ENCODE measurements at places on chromosomes 6 and 20.

DNA sequence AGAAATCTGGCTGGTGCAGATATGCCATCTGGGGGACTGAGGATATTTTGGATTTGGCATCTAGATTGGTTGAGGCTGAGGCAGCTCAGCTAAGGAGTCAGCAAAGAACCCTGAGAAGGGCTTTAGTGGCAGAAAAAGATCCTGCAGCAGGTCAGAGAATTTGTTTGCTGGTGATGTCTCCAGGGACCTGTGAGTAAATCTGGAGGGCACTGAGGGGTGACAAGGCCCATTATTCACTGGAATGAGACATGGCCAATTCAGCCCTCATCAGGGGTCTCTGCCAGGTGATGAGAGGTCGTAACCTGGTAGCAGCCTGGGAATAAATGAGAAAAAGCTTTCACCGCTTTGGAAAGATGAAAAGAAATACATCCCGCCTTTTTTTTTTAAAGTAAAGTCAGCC lies 118.3 kb upstream of the FBXL4 start:
- no peak for DNase-seq

DNA sequence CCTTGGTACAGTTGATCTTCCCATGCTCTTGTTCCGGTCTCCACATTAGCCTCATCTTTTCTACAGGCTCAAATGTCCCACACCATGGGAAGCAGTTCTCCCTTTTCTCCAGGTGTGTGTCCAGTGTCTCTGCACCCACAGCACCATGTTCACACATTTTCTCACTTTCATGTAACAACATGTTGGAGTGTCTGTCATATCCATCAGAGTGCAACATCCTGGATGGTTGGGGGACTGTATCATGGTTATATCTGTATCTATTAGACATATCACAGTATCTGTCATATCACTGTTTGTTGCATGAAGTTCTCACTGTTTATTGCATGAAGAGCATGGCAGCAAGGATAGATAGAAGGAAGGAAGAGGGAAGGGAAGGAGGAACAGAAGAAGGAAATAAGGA lies 635.6 kb downstream of the EPM2A start:
- DNase-seq: no peak

DNA sequence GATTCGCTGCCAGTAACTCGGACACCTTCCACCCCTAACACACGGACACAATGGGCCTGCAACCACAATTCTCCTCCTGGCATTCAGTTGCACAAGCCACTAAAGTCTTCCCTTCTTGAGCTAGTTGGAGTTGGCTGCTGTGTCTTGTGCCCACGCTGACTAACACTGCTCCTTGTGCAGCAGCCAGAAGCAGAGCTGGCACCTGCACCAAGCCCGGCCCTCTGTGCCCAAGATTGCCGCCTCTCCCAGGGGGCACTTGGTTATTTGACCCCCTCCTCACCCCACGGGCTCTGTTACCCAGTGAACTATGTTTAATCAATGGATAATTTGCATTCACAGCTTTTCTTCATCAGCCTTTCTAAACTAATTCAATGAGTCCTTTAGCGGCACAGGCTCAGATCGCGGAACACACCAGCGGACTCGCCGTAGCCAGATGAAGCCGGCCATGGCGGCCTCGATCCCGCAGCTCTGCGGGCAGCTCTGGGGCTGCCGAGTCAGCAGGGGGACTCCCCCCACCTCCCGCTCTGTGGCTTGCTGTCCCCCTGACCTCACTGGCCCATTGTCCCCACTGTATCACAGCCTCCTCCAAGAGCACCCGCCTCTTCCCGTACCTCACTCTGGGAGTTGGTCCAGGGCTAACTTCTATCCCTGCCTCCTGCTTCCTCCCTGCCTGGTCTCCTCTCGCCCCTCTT lies 94.8 kb upstream of the AFDN start:
- DNase-seq: no peak

- DNase-seq: no peak
Measured at GRCh38 chr20:921068-921467, 4.9 kb upstream of the ANGPT4 start.

DNA sequence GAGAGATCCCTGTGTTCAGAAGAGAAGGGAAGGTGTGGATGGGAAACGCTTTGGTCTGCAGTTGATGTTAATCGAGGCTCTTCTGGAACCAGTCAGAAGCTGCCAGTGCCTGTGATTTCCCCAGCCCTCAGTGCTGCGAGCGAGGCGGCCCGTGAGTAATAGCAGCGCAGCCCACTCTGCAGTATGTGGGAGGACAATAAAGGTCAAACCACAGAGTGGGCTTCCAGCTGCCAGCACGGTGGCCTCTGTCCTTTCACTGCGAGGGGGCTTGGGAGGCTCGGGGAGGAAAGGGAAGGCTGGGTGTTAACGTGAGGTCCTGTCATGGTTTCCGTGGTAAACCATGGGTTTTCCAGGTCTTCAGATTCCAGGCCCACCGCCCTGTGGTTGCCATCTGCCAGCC lies 32.3 kb upstream of the TAGAP start:
- no peak for DNase-seq

- no peak for DNase-seq
Measured at GRCh38 chr6:138347864-138348263, 29.8 kb upstream of the SMIM28 start.

GRCh38 chr20:32052778-32053362 lies 828 bp downstream of the HCK start:
- no peak for DNase-seq
